ENCODE measurements at places on chromosomes 13 and 19.
A peak's percentile ranks its signal among the peaks of the same experiment; 100 is the strongest.

DNA sequence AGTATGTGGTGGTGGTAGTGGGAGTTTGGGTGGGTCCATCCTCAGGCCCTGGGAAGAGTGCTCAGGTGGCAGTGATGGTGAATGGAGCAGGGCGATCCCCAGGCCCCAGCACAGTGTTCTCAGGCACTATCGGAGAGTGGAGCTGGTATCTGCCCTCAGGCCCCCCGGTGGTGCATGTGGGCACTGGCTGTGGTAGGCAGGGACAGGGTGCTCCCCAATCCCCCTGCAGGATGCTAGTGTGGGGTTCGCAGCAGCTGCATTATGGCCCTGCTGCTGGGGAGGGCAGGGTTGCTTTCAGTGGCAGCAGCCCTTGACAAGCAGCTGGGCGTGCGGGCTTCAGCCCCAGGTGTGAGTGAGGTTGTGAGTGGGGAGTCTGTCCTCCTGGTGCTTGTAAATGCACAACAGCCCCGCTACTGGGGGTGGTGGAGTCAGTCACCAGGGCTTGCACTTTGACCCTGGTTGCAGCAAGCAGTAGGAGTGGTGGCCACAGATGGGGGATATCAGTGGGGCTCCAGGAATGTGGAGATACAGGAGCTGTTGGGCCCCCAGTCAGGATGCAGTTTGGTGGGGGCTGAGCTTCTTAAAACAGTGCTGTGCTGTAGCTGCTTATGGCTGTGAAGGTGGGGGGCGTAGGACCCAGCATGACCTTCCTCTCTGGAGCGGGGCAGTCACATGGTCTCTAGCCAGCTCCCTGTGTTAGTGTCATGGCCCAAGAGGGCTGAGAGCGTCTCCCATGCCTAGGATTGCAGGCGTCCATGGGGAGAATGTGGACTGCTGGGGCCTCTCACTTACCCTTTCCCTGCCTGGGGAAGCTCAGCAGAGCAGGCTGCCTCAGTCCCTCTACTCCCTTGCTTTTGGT, 38.7 kb upstream of the ARHGEF7 start:
- no peak for DNase-seq

GRCh38 chr19:17576758-17577456, 21.5 kb downstream of the COLGALT1 start:
- DNase-seq: no peak

GRCh38 chr19:3467437-3468198, 12.7 kb downstream of the SMIM24 start:
- DNase-seq: no peak

DNA sequence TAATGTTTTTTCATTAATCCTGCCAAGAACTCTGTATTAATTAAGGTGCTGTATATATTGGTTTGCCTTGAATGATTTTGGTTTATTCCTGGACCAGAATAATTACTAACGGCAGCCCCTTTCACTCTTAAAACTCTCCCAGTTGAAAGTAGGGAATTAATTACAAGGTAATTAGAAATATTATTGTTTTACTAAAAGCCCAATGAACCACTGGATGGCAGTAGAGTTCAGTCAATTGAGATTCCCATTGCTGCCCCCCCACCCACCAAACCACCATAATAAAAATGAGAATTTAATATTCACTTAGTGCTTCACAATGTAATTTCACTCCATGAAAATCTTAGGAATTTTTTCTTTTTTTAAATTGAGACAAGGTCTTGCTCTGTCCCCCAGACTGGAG, 13.7 kb downstream of the WBP4 start:
- no peak for DNase-seq

- DNase-seq: no peak
Observed at GRCh38 chr19:19956434-19957075, 55.8 kb downstream of the ZNF93 start.

DNA sequence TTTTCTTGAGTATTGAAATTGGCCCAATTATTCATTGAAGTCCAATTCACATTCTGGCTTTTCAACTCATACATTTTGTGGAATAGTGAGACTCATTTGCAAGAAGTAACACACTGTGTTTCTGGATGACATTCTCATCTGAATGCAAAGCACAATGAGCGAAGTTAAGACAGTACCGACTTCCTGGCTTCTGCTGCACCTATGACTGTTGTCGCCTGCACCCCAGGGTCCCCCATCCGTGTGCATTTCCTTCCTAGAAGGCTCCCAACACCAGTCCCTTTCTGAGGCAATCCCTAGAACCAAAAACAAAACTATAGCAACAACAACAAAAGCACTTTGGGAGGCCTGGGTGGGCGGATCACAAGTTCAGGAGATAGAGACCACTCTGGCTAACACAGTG, 183.3 kb downstream of the SHISA2 start:
- DNase-seq: no peak

- DNase-seq: no peak
Observed at GRCh38 chr13:66225072-66225471, 1005.1 kb downstream of the PCDH9 start.

DNA sequence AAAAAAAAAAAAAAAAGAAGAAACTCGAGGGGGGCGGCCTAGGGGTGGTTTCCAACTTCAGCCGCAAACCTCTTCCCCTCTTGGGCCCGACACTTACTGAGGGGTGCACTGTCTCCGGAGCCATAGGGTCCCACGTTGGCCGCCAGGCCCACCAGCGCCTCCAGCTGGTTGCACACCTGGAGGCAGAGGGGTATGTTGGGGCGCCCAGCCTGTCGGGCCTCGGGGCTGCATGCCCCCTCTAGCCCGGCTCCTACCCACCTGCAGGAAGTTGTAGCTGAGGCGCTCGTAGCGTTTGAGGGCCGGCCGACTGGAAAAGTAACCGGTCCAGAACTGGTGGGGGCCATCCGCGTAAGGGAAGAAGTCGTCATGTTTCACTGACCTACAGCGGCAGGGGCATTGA, 8.6 kb downstream of the MAN2B1 start:
- DNase-seq: no peak

DNA sequence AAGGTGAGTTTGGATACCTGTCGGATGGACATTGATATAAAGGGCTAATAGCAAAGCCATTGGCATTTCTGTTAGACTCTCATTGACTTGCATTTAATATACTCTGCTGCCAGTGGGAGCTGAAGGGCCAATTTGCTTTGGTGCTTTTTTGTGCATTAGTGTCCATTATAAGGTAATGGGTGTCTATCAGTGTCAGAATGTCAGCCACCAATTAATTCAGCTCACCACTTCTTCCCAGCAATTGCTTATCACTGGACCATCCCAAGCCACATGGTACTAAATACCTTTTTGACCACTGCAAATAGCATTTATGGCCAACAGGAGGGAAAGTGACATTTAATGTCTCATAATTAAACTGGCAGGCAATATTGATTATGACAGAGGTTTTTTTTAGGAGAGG, 317.8 kb downstream of the TEX29 start:
- no peak for DNase-seq

DNA sequence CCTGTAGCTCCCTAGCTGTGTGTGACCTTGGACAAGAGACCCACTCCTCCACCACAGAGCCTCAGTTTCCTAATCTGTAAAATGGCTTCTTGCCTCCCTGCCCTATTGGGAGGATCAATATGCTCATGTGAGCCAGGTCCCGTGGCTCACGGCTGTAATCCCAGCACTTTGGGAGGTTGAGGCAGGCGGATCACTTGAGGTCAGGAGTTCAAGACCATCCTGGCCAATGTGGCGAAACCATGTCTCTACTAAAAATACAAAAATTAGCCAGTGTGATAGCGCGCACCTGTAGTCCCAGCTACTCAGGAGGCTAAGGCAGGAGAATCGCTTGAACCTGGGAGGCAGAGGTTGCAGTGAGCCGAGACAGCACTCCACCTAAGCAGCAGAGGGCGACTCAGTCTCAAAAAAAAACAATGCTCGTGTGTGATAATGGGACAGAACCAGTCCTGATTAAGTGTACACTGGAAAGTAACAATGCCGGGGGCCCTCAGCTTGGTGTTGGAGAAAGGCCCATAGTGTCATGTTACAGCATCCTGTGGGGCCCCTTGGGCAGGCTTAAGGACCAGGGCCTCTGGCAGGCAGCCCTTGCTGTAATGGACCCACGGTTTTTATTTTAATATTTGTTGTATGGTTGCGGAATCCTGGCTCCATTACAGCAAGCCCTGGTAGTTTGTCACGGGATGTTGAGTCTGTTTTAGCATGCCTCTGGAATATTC, 6.8 kb downstream of the RPS11 start:
- peak; percentile 42 for DNase-seq

GRCh38 chr13:28268800-28269223, 130.5 kb downstream of the PAN3 start:
- no peak for DNase-seq

GRCh38 chr19:35212241-35212640, 16.3 kb downstream of the FAM187B start:
- no peak for DNase-seq

DNA sequence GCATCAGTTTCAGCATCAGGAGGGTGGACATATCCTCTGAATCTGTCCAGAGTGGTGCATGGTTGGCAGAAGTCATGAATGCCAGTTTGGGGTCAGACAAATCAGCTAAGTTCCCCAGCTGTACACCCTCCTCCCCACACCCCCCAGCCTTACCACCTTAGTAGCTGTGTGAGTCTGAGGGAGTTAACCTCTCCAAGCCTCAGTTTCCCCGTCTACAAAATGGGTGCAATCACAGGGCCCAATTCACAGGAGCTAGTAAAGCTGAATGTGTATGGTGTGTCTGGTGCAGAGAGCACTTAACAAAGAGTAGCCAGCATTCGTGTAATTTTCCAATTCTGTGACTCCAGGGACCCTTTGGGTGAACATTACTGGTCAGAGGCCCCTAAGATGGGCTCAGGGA, 13.4 kb upstream of the ZNF358 start:
- DNase-seq: no peak

- DNase-seq: no peak
Observed at GRCh38 chr19:54352041-54352440, 12.7 kb downstream of the LAIR1 start.

- DNase-seq: no peak
Observed at GRCh38 chr19:39814595-39814994, 19.4 kb downstream of the DYRK1B start.

GRCh38 chr19:28021259-28022185, 1191.4 kb downstream of the UQCRFS1 start:
- no peak for DNase-seq

- no peak for DNase-seq
Observed at GRCh38 chr13:72495681-72496080, 231.7 kb downstream of the MZT1 start.

- DNase-seq: no peak
Observed at GRCh38 chr13:75319254-75319653, 162.7 kb downstream of the TBC1D4 start.

DNA sequence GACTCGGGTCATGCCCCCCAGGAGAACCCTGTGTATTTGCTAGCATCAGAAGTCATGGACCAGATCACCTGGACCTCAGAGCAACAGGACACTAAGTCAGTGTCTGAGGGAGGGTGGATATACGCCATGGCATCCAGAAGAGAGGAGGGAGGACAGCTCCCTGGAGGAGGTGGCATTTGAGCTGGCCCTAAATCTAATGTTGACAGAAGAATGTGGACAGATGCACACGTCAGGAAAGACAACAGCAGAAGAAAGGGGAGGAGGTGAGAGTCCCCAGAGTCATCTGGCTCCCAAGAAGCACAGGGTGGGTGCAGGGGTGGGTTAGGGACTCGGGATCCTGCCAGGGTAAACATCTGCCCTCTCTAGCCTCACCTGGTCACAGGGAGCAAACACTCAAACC, 24.5 kb upstream of the CCNE1 start:
- no peak for DNase-seq

- DNase-seq: no peak
Observed at GRCh38 chr13:26831336-26831908, 70.8 kb upstream of the GPR12 start.

- DNase-seq: no peak
Observed at GRCh38 chr13:22012686-22013085, 341.8 kb downstream of the FGF9 start.

DNA sequence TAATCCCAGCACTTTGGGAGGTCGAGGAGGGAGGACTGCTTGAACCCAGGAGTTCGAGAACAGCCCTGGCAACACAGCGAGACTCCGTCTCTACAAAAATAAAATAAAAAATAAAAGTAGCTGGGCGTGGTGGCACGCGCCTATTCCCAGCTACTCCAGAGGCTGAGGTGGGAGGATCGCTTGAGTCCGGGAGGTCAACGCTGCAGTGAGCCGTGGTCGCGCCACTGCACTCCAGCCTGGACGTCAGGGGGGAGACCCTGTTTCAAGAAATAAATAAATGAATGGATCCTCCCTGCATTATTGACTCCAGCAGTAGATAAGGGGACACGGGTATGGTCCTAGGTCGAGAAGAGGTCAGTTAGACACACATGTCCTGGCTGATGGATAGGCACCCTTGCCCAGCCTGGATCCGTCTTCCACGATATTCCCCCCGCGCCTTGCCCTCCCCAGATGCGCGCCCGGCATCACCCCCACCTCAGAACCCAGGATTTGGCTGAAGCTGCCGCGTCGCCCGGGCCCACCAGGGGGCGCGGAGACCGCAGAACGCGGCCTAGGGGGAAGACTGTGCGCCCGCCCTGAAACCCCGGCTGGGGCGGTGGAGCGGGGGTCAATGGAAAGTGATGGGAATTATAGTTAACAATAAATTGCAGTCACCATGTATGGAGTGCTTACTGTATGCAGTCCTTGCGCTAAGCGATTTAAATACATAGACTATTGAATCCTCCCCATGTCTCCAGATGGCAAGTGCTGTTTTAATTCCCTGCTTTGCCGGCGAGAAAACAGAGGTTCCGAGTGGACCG, 2.1 kb upstream of the HOOK2 start:
- DNase-seq: peak; percentile 73

DNA sequence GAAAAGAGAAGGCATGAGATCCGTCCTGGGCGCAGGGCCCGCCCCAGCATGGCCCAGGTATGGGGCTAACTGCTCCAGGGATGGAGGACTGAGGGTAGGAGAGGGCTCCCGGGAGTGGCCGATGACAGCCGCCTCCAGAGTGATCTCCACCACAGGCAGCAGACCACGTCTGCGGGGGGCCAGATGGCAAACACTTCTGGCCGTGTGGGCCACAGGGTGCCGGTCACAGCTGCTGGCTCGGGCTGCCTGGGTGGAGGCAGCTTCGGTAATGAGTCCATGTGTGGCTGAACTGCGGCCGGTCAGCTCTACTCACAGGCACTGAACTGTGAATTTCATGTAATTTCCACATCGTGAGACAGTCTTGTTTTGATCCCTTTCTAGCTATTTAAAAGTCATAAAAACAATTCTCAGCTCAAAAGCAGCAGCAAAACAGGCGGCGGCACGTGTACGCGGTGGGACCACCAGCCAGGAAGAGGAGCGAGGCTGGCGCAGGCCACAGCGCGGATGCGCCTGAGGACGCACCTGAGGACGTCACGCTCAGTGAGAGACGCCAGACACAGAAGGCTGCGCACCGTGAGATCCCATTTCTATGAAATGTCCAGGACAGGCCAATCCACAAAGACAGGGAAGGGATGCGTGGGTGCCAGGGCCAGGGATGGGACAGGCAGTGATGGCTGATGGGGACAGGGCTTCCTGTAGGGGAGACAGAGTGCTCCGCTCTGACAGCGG, 4.0 kb downstream of the LSM7 start:
- DNase-seq: no peak

GRCh38 chr19:46931202-46931601, 70.4 kb downstream of the ARHGAP35 start:
- no peak for DNase-seq

- no peak for DNase-seq
Observed at GRCh38 chr19:28363254-28363653, 849.7 kb downstream of the UQCRFS1 start.

GRCh38 chr13:89923736-89924135, 1423.8 kb upstream of the MIR17HG start:
- DNase-seq: no peak

GRCh38 chr13:113782472-113782871, 23.4 kb downstream of the TMEM255B start:
- DNase-seq: no peak

GRCh38 chr13:99199541-99200431, 868 bp upstream of the UBAC2 start:
- no peak for DNase-seq

GRCh38 chr19:36436531-36436930, 18.1 kb upstream of the ZFP82 start:
- DNase-seq: no peak

Data from stimulated activated naive CD4-positive, alpha-beta T cell (primary cell).